Activated naive CD8-positive, alpha-beta T cell treated with anti-CD3 and anti-CD28 coated beads, Interleukin-2, amount 10 ng/mL, durations not matched to agents 7 days and 5 days (primary cell): ENCODE measurements at places on chromosomes 6 and 20. TPM values are rescaled to one million over a fixed set of nuclear protein-coding genes. Genes with fewer than 3 reads are reported as not detected.

DNA sequence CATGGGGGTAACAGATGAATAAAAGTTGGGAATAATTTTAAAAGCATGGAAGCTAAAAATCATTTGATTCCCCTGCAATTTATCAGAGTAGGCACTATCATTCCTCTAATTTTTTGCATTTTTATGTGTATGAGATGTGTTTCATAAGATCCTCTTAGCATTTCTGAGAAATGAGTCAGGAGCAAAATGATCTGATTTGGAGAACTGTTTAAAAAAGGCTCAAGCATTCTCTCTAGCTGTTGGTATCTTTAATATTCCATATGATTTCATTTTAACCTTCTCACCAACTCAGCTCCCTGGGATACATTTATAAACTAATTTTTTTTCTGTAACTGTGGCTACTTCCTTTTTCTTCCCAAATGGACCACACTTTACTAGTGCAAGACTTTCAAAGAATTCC is 60.9 kb downstream of the MCHR2 start:
- DNase-seq = no peak

DNA sequence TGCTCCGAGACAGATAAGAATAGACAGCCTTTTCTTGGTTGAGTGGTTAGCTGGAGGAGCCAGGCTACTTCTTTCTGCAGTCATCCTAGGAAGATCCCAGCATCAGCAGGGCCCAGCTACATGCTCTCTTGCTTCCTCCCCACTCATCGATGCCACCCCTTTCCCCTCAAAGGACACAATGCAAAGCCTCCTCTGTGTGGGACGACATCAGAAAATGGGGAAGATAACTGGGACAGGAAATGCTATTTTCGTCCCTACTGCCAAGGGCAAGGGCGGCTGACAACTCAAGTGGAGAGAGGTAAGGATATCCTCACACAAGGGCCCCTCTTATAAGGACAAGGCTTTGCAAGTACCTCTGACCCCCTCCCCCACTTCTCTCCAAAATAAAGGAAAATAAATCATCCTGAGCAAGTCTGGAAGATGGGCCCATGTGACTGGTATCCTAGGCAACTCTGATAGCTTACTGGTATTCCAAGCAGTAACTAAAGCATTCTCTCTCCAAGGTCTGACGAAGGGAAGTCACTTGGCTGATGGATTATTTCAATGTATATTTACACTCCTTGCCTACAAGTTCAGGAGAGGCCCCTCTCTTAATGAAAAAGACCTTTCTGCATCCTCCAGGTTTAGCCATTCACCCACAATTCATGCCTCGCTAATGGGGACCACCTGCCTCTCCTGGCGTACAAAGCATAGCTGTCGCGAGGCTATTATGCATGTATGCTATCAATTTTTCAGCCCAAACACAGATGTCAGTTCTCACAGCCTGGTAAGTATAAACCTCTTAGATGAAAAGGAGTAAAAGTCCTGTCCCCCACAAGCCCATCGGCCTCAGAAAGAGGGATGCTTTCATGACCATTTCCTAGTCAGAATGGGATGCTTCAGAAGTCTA is 11.3 kb downstream of the ELMO2 start:
- no peak for DNase-seq

DNA sequence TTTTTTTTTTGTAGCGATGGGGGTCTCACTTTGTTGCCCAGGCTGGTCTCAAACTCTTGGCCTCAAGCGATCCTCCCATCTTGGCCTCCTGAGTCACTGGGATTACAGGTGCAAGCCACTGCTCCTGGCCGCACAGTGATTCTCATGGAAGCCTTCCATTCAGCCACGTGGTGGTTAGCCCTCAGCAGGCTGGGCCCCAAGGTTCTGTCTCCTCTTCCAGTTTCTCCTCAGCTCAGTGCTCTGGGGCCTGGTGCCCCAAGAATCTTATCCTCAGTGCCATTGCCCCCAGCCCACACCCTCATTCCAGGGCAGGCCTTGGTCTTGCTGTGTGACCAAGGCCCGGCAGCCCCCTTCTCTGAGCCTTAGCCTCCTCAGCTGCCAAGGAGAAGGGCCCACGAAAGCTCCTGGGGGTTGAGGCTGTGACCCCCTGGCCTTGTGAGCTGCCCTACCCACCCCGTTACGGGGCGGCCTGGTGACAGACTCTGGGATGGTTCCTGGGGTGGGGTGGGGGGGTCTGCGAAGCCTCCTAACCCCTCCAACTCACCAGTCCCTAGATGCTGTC is 16.4 kb downstream of the SRC start:
- DNase-seq = no peak

- DNase-seq = no peak
These were observed 31.6 kb downstream of the AHI1 start for GRCh38 chr6:135465903-135466302.

- DNase-seq = no peak
These were observed 888.8 kb downstream of the QKI start for GRCh38 chr6:164303102-164303964.

DNA sequence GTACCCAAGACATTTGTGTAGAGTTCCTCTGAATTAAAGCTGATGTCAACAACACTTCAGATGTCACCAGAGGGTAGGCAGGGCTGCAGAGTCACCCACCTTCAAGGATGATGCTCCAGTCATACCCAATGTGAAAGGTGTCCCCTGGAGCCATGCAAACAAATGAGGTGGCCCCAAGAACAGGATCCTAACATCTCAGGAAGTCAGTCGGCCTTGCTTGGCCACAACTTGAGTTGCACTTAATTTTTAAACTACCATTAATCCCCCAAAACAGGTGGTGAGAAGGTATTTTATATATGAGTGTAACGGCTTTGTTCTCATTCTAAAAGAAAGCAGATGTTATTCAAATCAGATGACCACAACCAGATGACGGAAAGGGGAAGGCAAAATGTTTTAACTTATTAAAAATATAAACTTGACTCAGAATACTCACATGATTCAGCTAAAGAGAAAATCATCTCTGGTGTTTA is 21.1 kb upstream of the SERPINB1 start:
- DNase-seq = no peak

DNA sequence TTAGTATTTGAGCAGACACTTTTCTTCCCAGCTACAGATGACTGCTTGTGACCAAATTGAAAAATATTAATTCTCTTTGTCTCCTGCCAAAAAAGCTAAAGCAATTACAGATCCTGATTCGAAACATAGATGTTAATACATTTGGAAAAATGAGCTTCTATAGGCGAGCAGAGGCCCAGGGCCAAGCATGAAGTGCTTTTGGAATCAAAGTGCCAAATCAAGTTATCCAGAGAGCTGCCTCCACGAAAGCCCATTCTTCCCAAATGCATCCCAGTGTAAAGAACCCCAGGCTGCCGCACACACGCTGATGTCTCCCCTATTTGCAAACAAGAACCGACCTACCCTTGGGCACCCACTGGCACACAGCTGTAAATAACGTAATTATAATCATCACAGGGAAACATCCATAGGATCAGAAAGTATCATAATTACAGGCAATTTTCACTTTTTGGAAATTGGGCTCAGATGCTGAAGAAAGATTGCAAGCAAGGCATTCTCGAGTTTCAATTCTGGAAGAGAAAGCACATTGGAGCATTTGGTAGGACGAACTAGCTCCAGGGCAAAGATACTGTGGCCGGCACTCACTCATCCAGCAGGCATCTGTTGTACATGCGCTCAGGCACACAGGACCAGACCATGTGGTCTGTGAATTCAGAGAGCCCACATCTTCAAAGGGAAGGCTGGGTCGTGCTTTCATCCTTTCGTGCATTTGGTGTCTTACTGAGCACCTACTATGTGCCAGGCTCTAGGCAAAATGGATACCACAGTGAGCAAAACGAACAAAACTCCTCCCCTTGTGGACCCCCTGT is 45.9 kb downstream of the BMP7 start:
- no peak for DNase-seq

- DNase-seq = no peak
These were observed 757.1 kb upstream of the SLC35B3 start for GRCh38 chr6:9192405-9192909.

GRCh38 chr20:15091421-15092037 is 754.1 kb upstream of the FLRT3 start:
- no peak for DNase-seq

DNA sequence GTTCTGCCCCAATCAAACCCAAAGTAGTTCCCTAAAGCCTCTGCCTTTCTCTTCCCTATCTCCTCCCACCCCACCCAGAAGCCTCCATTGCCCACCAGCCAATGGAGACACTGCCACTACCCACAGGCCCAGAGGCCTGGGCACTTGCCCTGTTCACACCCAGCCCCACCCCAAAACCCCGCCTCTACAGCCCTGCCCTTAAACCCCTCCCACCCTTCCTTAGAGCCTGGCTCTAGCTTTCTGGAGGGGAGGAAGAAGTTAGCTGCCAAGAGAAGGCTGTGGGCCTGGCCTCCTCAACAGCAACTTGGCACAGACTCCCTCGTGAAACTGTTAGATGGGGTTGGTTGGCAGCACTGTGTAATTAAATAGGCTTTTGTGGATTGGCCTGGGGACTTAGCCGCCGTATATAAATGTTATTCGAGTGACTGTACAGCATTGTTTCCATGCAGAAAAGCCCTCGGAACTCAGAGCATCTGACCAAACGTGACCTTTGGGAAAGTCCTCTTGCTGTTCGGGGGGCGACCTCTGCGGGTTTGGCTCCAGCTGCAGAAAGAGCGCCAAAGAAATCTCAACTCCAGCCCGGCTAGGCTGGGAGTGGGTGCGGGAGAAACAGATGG is 31.4 kb downstream of the COL11A2 start:
- DNase-seq = no peak

- DNase-seq = no peak
These were observed 27.2 kb upstream of the SYNJ2 start for GRCh38 chr6:157954150-157955117.

DNA sequence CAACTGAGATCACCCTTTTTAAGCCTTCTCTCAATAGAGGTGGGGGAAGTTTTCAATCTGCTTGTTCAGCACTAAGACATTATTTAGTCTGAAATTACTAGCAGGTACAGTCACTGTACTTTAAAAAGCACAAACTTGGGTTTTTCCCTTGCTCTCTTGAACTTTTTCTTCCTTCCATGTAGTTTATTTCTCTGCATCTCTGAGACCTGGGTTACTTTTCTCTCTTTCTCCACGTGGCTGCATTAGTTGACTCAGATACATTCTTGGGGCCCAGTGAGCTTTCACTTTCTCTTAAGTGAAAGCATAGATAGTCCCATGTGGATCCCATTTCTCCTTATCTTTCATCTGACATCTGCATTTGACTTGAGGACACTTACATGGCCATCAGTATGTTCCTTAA is 433.9 kb upstream of the MAP3K7 start:
- DNase-seq = no peak

DNA sequence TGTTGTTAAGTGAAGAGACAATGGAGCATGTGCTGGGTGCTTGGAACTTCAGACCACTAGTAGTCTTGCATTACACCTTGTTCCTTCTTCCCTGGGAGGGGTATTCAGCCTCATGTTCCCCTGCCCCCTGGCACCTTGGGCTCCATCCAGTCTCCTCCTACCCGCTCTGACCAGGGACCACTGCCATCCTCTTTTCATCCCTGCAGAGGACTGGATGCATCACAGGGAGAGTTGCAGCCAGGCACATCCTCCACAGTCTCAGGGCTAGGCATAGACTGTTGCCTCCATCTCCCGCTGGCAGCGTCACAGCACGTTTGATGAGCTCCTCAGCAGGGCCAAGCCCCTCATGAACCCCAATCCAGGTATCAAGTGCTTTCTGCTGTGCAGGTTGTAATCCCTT is 1.3 kb upstream of the TAAR8 start:
- no peak for DNase-seq

- peak; percentile 53 for DNase-seq
These were observed 5.4 kb upstream of the RAB44 start for GRCh38 chr6:36692220-36692619.

DNA sequence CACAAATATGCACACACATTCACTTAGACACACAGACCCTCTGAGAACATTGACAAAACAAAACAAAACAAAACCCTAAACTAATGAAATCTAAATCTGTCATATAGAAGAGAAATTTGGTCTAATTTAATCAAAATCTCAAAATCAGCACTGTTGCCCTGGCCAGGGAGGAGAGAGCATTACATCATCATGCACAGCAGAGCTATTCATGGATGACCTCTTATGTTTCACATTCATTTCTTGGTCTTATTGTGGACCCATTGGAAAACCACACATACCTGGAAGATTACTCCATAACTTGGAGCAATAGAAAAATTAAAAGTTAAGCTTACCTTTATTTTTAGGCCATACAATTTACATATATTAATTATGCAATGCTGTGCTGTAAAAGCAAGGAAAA is 1223.6 kb upstream of the GJE1 start:
- no peak for DNase-seq

- DNase-seq = no peak
These were observed 113.4 kb upstream of the CEP85L start for GRCh38 chr6:118764766-118765165.

GRCh38 chr20:41398408-41398807 is 31.8 kb upstream of the EMILIN3 start:
- DNase-seq = no peak

DNA sequence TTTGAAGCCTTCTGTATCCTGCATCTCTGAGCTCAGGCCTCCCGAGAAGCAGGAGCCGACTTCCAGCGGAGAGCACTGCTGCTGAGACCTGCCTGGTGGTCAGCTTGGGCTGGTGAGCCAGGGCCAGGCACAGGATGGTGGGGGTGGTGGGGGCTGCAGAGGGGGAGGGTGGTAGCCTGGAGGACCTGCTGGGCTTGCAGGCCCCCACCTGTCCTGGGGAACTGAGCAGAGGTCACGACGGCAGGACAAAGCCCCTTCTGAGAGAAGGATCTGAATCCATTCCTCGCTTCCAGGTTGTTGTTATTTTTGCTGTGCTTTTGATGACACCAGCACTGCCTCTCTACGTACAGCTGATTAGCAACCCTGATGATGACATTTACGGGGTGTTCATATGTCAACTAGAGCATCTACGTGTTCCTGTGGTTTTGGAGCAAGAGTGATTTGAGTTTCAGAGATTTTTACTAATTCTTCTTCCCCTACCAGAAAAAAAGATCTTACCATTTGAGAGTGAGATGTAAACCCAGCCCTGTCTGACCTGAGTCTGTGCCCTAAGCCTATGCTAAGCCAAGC is 35.7 kb upstream of the CD93 start:
- no peak for DNase-seq

- no peak for DNase-seq
These were observed 11.2 kb upstream of the SERPINB9 start for GRCh38 chr6:2914318-2914660.

SCGN gene
- total RNA-seq = not detected

SNPH gene
- total RNA-seq = 8.8 TPM

OVOL2 gene
- not detected for total RNA-seq

RRBP1 gene
- total RNA-seq = 48.0 TPM

CGA gene
- not detected for total RNA-seq

BNIP5 gene
- total RNA-seq = not detected

PGBD1 gene
- total RNA-seq = 3.4 TPM

TRERF1 gene
- total RNA-seq = 21.4 TPM
